ENCODE measurements at places on chromosomes 13 and 19.

- DNase-seq: no peak
Measured at GRCh38 chr13:39148513-39148961, 110.3 kb downstream of the NHLRC3 start.

DNA sequence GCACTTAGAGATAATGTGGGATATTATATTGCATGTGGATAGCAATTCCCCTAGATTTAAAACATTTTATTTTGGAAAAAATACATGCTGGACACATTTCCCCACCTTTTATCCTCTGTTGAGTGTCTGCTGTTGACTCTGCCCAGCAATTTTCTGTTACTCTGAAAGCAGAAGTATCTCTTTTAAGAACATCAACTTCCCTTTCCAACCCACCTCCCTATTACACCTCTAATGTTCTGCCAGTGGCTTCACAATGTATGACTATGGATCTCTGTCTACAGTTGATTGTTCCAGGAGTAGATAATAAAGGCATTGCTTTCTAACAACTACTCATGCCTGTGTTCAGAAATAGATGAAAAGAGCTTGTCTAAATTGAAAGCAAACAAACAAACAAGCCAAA is 754.8 kb upstream of the SLITRK6 start:
- no peak for DNase-seq

GRCh38 chr13:92196591-92197256 is 798.3 kb downstream of the GPC5 start:
- DNase-seq: no peak

GRCh38 chr19:4636151-4636717 is 3.1 kb upstream of the TNFAIP8L1 start:
- DNase-seq: peak; percentile 80

DNA sequence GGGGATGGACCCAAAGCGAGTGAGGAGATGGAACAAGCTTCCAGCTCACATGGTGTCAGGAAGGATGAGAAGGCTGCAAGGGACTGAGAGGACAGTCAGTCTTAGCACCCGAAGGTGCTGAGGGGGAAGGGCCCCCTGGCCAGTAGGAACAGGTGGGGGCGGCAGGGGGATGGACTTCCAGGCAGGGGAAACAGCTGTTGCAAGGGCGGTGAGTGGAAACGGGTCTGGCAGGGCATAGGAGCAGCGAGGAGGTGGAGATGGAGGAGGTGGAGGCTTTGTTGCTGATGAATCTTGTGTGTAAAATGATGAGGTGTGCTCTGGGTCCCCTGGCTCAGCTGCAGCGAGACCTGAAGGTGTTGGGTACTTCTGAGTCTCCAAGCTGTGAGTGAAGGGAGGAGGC is 1.2 kb downstream of the MAP1S start:
- DNase-seq: no peak

DNA sequence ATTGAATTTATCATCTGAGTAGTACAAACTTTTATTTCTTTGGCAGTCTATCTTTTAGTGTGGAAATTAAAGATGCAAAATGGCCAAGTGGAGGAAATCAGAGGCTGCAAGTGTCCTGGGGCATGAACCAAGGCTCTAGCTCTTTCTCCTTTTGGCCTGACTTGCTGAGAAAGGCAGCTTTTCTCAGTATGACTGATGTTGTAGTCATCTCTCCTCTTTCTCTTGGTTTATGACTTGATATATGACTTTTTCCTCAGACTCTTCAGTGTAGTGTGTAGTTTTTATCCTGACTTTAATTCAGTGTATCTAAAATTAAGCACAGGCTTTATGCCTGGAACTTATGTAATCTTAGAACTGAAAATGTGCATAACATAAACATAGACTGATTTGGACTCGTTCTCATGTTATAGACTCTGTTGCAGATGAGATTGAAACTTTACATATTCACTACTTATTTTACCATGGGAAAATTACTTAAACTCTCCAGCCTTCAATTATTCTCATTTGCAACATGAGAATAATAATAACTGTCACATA is 65.7 kb downstream of the SLITRK5 start:
- DNase-seq: no peak

DNA sequence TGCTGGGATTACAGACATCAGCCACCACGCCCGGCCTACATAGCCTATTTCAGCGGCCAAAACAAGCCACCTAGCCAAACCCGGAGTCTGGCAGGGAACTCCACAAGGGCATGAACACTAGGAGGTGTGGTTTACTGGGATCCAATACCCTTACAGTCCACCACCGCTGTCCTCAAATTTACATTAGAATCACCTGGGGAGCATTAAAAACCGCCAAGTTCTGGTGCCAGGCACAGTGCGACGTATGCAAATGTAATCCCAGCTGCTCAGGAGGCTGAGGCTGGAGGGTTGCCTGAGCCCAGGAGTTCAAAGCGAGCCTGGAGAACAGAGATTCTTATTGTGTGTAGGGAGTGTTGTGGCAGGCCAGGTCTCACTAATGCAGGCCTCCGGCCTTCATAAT is 4.2 kb upstream of the AP1M1 start:
- no peak for DNase-seq

GRCh38 chr13:108126056-108126455 is 89.3 kb downstream of the LIG4 start:
- DNase-seq: no peak

GRCh38 chr13:99987154-99988019 is 5.8 kb downstream of the ZIC2 start:
- DNase-seq: no peak

GRCh38 chr13:31944262-31945160 is 87.1 kb upstream of the FRY start:
- DNase-seq: no peak

DNA sequence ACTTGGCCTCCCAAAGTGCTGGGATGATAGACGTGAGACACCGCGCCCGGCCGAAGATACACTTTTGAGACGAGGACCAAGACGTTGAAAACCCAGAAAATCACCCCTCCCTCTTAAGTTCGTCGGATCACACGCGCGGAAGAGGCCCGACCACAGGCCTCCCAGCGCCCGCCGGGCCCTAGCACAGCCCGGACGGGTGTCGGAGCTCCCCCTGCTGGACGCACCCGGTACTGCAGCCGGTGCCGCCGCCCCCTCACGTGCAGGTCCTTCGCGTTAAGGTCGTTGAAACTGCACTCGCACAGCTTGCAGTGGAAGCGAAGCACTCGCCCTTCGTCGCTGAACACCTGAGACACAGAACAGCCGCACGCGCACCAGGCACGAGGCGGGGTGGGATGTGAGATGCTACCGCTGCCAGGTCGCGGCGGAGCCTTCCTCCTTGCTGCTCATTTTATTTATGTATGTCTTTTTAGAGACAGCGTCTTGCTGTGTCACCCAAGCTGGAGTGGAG is 35.7 kb upstream of the MATK start:
- DNase-seq: peak; percentile 91

DNA sequence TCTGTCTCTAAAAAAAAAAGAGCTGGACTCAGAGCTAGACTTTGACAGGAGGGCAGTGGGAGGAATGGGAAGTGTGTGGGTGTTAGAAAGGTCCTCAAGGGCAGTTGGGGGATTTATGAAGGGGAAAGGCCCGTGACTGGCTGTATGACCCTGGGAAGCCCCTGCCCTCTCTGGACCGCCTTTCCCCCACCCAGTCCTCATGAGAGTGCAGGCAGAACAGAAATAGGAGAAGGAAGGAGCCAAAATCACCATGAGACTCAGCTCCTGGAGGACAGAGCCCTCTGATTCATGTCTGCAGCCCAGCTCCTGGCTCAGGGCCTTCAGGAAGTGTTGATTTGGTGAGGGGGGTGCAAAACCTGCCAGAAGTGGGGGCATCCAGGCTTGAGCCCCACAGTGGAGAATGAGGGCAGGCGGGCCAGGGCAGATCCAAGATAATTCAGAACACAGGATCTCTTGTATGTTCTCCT is 8.7 kb upstream of the SMG9 start:
- no peak for DNase-seq

GRCh38 chr19:55257461-55258420 is 1.1 kb downstream of the PPP6R1 start:
- DNase-seq: peak; percentile 43

- DNase-seq: no peak
Measured at GRCh38 chr13:86900906-86901305, 770.3 kb upstream of the SLITRK5 start.

DNA sequence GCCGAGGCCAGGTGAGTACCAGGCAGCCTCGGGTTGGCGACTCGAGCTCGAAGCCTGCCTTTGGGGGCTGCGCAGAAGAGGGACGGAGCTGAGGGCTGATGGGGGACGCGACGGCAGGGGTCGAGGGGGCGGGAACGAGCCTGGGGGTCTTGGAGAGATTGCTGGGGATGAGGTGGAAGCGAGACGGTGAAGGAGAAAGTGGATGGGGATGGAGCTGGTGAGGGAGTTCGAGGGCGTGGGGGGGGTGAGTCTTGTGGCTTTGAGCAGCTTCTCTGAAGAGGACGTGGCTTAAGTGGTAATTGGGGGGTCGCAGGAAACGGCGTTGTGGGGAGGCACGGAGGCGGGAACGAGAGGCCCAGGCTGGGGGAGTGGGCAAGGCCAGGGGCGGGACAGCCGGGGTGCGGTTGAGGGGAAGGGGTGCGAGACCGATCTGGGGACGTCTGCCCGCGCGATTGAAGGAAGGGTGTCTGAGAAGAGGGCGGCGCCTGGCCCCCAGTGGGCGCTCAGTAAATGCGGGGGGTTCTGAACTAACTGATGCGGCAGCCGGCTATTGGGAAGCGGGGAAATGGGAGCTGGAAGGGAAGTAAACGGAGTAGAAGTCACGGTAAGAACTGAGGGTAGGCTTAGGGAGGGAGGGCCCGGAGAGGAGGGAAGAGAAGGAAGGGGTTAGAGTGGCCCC is 426 bp downstream of the MYO9B start:
- DNase-seq: peak; percentile 48

- no peak for DNase-seq
Measured at GRCh38 chr13:36696410-36697010, 22.7 kb downstream of the SERTM1 start.

DNA sequence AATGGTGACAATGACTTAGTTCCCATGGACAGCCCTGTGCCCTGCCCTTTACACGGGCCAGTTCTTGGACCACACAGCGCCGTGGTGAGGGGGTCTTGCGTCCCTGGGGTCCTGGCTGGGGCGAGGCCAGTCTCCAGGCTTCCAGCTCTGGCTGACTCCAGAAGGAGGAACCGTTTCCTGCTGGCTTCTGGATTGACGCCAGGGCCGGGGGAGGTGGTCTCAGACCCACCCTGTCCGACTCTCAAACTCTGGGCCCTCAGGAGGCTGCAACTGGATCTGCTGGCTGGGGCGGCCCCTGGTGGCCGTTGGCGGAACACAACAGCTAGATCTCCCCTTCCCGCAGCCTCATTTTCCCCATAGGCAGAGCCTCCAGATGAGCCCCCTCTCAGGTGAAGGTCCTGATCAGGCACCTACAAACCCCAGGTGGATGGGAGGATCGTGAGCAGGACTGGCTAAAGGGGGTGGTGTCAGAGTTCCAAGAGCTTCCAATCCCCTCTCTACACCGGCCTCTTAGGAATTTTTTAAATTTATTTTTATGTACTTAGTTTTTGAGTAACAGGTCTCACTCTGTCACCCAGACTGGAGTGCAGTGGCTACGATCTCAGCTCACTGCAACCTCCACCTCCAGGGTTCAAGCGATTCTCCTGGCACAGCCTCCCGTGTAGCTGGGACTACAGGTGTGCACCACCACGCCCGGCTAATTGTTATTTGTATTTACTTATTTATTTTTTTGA is 8.0 kb downstream of the CCDC194 start:
- peak; percentile 69 for DNase-seq

- no peak for DNase-seq
Measured at GRCh38 chr13:45548281-45548680, 67.3 kb downstream of the ERICH6B start.

- no peak for DNase-seq
Measured at GRCh38 chr19:12695514-12695913, 917 bp downstream of the FBXW9 start.

- no peak for DNase-seq
Measured at GRCh38 chr13:112056284-112056727, 10.6 kb upstream of the SOX1 start.

DNA sequence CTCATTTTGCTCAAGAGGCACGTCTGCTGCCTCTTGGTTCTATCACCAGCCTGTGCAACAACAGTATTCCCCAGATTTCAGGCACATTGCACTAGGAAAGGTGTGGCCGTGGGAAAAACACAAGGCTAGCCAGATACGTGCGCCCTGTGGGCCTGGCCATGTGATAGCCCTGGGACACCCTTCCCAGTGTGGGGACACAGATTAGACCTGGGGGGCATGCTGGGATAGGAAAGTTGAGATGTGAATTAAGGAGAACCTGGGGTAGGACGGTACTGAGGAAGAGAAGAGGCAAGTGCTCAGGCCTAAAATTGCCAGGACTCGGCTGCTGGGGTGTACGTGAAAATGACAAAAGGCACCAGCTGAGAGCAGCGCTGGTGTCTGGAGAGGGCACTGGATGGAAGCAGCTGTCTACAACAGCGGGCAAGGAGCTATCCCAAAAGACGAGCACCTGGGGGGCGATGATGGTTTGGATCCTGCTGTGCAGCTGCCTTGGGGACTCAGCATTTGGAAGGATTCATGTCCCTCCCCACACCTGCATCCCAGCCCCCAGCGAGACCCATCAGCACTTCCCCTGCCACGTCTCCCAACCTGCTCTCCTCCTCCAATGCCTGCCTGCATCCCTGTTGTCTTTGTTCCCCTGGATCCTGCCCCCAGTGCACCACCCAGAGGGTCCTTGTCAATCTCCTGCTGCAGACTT is 54.3 kb downstream of the GGACT start:
- DNase-seq: no peak

DNA sequence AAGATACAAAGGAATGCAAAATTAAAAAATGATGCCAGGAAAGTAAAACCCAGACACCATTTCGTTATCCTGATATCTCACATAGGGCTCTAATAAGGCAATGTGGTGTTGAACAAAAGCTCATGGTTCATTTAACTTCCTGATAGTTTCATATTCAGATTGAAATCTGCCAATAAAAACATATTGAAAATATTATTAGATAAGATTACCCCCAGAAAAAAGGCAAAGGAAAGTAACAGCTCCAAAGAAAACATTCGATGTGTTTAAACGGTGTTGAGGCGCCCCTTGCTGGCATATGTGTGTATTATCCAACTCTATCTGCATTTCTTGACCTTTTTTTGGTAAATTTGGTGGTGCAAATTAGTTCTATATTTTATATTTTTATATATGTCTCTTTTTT is 75.9 kb downstream of the ESD start:
- DNase-seq: peak; percentile 7

- DNase-seq: no peak
Measured at GRCh38 chr13:113319371-113319770, 22.3 kb downstream of the LAMP1 start.

GRCh38 chr13:35157143-35157755 is 215.2 kb downstream of the NBEA start:
- no peak for DNase-seq

- DNase-seq: peak; percentile 97
Measured at GRCh38 chr19:2474232-2475017, 1.5 kb upstream of the GADD45B start.

- no peak for DNase-seq
Measured at GRCh38 chr13:83216479-83217245, 665.6 kb downstream of the SLITRK1 start.

GRCh38 chr13:94145966-94146365 is 333.5 kb downstream of the DCT start:
- DNase-seq: no peak

DNA sequence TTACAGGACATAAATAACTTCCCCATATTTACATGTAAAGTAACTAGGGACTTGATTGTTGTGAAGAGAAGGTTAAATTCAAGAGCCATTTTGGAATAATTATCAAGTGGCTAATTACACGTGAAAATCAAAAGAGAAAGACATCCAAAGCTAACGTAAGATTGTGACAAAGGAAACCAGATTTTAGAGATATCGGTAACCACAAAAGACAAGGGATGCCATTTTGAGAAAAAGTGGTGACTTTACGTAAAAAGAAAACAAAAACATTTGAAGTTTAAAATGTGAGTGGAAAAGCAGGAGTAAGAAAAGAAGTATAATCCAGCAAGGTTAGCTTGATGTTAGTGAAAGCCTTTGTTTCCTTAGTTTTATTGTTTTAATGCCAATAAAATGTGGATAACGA is 10.9 kb upstream of the VWA8 start:
- no peak for DNase-seq

Measured in stimulated activated naive CD8-positive, alpha-beta T cell treated with anti-CD3 and anti-CD28 coated beads, Interleukin-15, amount 100 ng/mL, for 72 hours (primary cell).